NCI-H1436 (cell line): ENCODE measurements at places on chromosomes 6 and 20.

- DNase-seq: no peak
These were observed 49.7 kb upstream of the STK35 start for GRCh38 chr20:2051946-2052345.

- DNase-seq: peak; percentile 47
These were observed 698 bp upstream of the LRP11 start for GRCh38 chr6:149864578-149865535.

DNA sequence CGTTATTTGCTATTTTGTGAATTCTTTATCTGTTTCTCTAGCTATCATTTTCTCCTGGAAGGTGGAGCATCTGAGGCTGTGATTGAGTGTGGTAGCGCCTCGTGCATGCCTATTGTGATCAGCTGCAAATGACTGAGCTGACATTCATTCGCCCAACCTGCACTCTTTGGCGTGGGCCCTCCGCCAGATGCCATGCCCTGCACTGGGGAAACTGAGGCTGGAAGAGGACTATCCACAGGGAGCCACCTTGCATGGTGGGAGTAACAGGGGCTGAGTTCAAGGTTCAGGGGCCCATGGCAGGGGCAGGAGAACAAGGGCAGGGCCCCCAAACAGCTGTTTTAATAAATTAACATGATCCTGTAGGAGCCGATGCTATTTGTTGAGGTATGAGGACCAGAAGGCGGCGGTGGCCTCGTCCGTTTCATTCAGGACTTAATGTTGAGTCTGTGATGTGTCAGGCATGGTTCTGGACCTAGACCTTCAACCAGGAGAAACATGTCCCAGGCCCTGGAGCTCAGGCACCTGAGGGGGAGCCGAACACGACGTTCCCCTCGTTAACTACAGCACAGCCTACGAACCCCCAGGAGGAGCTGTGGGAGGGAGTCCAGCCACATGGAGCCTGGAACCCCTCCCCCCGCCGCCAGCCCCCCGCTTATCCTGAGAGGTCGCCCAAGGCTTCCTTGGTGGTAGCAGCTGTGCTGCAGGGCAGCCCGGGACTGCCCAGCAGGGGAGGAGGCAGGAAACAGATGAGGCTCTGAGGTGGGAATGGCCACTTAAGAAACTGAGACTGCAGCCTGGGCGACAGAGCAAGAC, 242.9 kb downstream of the CDH4 start:
- DNase-seq: no peak

DNA sequence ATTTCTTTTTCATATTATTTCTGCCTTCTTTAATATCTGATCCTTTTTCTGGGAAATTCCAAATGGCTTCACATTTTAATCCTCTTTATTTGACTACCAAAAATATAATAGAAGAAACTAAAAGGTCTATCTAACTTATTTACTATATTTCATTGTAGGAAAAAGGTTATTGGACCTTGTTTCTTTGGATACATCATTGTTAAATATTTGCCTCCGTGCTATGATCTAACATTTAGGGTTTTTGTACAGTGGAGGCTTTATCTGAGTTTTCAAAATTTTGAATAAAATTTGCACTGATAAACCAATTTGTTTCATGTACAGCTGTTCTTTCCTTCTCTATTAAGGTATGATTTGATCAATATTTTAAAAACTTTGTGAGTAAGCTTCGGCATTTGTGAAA, 109.5 kb downstream of the MEI4 start:
- DNase-seq: no peak

- no peak for DNase-seq
These were observed 9.2 kb upstream of the TRERF1 start for GRCh38 chr6:42460883-42461282.
